Activated naive CD4-positive, alpha-beta T cell (primary cell): ENCODE measurements at places on chromosomes 4 and X.

GRCh38 chr4:151906438-151906837, 145.6 kb upstream of the GATB start:
- no peak for DNase-seq

DNA sequence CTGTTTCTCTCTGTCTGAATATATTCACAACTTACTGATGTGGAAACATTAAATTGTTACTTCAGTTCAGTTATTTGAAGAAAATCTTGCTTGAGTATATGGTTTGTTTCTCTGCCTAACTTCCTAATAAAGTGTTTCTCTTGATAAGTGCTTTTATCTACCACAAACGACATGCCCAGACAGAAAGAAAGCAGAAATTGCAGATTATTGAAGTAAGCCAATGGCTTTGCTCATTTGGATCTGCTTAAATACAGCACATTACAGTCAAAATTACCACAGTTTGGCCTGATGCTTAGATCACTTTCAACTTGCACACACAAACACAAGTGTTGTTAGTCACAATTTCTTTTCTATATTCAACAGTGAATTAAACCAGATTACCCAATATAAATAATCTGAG, 68.0 kb downstream of the ATOH1 start:
- no peak for DNase-seq

GRCh38 chr4:151646322-151646721, 114.5 kb downstream of the GATB start:
- DNase-seq, result no peak

DNA sequence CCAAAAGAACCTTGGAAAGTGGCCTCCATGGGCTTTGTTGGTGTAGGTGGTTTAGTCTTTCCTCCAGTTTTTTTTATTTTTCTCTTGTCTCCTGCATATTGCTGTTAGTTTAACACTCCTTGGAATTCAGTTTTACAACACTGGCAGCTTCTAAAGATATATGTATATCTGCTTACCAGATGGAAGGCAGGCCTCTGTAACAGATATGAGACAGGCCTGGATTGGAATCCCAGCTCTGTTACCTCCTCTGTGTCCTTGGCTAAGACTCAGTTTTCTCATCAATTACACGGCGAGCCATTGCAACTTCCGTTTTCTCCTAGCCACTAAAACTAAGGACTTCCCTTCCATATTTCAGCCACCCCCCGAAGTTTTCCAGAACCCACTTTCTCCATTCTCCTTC, 133.4 kb upstream of the SMAD1 start:
- DNase-seq, result no peak

DNA sequence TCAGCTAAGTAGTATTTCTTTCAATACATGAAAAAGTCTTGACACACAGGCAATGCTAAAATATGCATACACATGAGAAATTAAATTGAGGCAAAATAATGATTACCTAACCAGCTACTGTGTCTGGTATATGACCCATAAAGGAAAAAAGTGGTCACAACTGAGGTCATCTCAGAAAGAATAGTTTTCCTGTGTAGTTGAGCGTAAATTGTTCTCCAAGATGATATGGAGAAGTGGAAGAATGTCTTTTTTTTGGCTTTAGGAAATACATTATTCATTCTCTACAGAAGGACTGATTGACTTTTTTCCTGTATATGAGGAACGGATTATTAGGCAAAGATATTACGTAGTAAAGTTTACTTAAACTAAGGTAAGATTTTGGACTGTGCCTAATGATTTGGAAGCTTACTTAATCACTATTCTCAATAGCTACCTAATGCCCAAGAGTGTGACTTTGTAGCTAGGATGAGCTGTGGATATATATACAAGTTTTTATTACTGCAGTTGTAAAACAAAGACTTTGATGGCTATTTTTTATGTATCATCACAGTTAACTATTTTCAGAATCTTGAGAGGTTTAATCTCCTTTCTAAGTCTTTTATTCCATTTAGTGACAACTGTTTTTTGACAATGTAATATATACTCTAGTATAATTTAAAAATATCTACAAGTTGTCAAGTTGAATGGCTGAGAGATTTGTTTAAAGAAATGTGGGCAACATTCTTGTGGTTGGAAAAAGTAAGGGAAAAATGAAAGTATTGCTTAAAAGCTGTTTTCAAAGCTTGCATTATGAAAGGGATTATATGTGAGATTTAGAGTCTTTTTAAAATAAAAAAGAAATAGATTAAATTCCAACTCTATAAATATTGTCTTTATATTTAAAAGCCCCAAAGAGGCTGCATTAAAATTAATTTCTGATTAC, 100.2 kb downstream of the PDLIM5 start:
- no peak for DNase-seq

DNA sequence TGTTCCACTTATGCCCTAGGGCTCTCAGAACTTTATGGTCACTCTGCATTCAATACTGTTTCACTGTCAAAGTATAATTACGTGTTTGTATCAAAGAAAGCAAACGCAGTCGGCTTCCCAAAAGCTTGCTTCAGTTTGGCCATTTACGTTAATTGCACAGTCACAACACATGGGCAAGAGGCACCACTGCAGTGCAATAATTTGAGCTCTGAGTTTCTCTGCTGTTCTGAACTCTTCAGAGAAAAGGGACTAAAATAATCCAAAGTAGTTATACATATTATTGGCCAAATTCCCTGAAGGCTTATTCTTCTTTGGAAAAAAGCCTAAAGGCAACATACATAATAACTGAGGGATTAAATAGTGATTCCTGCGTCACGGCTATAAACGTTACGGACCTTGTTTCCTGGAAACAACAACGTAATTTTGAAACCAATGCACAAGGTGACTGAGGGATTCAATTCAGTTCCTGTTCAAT, 51.3 kb downstream of the RNF150 start:
- DNase-seq, result no peak

- no peak for DNase-seq
These were observed 16.0 kb upstream of the VSIG1 start for GRCh38 chrX:108028854-108029253.

GRCh38 chr4:138262030-138262429, 19.9 kb upstream of the SLC7A11 start:
- no peak for DNase-seq

DNA sequence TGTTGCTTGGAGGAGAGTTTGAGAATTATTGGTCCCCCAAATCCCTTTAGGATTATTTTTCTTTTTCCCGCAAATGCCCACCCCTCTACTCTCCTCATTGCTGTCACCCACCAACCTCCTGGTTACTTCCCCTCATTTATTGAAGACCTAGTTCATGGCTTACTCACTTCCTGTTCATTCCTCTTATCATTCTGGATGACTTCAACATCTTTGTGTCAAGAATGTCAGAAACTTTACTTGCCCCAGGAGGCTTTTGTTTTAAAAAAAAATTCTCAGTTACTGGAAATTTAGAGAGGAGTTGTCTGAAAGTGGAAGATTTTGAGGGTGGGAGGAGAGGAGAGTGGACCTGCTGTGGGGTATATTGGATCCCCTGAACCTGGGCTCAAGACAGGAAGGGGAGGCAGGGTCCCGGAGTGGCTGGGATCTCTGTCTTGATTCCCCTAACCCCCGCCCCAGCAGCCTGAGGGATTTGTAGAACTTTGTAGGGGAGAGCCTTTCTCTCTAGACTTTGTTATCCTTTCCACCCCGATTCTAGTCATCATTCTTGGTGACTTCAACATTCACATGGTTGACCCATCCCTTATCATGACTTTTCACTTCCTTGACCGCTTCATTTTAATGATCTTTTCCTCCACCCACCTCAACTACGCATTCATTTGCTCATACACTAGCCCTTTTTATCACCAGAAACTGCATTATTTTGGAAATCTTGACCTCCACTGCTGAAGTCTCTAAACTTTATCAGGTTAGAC, 69.9 kb upstream of the ESX1 start:
- no peak for DNase-seq

GRCh38 chrX:73799888-73800287, 236.9 kb downstream of the CHIC1 start:
- no peak for DNase-seq

- no peak for DNase-seq
These were observed 1056.2 kb downstream of the DMD start for GRCh38 chrX:32155044-32155638.

DNA sequence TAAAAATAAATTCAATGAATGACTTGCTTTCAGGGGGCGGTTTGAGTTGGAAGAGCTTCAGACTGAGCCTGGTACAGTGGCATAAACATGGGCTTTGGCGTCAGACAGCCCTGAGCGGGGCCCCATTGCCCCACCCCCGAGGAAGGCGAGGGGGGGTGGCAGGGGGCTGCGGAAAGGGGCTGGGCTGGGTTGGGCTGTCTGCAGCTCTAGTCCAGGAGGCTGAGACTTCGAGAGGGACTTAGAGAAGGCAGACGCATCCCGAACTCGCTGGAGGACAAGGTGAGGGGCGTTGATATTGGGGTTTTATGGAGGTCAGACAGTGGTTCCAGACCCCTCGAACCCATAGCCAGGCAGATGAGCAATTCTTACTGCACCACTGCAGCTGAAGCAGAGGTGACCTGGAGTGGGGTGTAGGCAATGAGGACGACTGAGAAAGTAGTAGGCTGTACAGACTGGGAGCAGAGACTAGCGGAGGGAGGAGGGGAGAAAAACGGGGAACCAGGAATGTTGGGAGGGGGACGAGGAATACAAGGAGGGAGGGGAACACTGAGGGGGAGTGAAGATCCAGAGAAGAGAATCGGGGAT, at the start of gene MAGED2:
Gene MAGED2, plus strand, starts transcription at position 222 of the 585 bp plus-strand sequence. CDS start 1,587 bp downstream, outside the sequence.
- DNase-seq, result peak; percentile 58

DNA sequence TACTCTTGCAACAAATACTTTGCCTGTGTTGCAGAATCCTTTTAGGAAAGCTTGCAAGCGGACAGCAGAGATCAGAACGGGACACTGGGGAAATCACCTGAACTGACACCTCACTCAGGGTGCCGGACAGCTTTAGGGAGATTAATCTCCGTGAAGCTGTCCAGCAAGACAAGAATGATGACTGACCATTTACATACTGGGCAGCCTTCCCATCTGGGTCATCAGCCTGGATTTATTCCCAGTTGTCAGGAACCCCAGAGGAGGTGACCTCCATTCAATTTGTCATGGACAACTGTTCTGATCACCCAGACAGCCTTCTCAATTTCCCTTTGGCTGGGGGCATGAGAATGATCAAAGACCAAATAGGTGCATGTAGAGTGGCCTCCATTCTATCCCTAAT, 93.0 kb upstream of the EGFL6 start:
- DNase-seq, result no peak

DNA sequence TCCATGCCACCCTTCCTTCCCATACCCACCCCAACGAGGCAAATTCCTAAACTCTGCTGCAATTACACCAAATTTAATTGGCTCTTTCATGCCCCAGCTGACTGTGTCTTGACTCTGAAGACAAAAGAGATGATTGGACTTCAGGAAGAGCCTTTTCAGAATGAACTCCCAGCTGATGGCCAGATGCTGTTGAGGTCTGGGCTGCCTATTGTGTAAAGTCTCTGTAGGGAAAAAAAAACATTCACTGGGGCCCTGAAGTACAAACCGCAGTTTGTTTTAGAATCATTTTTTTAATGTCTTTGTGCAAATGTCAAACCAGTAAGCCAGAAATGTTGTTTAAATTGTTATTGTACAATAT, 174.8 kb downstream of the HHIP start:
- no peak for DNase-seq

GRCh38 chrX:41082783-41083182, 2.5 kb upstream of the USP9X start:
- DNase-seq, result no peak

DNA sequence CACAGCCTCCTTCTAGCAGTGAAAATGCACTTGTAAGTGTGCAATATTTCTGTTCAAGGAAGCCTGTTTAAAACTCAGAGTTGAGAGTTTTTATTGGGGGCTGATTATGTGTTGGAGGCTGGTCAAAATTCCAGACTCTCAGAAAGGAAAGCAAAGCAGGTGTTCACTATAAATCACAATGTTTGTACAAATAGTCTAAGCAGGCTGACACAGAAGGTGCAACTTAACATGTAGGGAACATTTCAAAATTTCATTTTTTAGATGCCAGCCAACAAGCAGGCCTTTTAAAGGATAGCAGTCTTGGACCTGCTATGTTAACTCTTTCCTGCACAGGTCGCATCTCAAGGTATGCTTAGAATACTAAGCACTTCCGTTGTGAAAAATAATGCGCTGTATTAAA, 112.3 kb upstream of the IL13RA1 start:
- no peak for DNase-seq

DNA sequence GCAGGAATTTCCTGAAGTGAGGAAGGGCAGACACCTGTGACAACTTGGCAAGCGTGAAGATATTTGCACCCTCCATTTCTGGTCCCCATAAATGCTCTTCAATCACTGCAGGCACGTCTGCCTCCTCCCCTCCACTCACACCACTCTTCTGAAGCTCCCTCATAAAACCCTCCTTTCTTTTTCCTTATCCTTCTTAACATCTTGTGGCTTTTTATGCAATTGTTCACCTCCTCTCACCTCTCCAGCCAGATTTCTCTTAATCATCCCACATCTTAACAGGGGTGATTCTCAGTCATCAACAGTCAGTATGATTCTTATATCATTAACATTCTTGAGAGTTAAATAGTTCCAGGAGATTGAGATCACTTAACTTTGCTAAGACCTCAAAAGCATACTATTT, 277.4 kb downstream of the SPRY1 start:
- no peak for DNase-seq

DNA sequence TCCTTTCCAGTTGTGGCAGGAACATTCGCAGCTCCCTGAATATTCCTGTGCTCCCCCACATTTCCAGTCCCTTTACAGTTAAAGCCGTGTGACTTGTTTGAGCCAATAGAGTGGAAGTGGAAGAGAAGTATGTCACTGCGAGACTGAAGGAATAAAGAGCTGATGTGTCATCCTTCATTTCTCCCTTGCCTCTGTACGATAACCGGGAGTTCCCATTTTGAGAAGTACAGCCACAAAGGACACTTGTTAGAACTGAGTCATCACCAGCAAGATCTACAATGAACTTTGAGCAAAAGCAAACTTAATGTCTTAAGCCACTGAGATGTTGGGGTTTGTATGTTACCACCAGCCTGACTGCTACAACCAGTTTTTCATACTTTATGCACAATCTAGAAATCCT, 92.3 kb downstream of the SPRY1 start:
- no peak for DNase-seq

- no peak for DNase-seq
These were observed 116.0 kb downstream of the COL4A6 start for GRCh38 chrX:108322234-108322633.

GRCh38 chr4:114264877-114265291, 285.4 kb upstream of the ARSJ start:
- DNase-seq, result no peak

GRCh38 chr4:110454441-110454840, 21.5 kb upstream of the ENPEP start:
- DNase-seq, result no peak
